HFFc6 (cell line): ENCODE measurements at places on chromosomes 2 and 18. TPM values are rescaled to one million over a fixed set of nuclear protein-coding genes. Genes with fewer than 3 reads are reported as not detected.
A peak's percentile ranks its signal among the peaks of the same experiment; 100 is the strongest.

Gene ACTG2
- total RNA-seq = 0.27 to 1.9 TPM (median 0.31 TPM) in 3 replicates

DNA sequence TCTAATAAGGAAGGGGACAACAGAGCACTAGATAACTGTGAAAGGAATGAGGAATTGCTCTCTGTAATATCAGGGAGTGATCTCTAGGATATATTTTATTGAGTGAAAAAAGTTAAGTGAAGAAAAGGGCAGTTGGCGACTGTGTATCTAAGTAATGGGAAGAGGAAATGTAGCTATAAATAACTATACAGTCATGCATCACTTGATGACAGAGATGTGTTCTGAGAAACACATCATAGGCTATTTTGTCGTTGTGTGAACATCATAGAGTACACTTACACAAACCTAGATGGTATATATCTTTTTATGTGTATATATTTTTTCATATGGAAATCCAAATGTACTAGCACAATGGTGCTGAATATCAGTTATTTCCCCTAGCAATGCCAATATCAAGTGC lies 329.3 kb downstream of the TXNL1 start:
- H3K36me3 ChIP-seq = no peaks in the 10 kb centered on the region
- H3K4me3 ChIP-seq = no peak overlapping the region
- no peak for DNase-seq
- H3K27me3 ChIP-seq = no peaks in the 10 kb centered on the region; the same call in 1 of the 2 replicates
- peaks cover 18% of the 10 kb centered on the region for H3K4me1 ChIP-seq

DNA sequence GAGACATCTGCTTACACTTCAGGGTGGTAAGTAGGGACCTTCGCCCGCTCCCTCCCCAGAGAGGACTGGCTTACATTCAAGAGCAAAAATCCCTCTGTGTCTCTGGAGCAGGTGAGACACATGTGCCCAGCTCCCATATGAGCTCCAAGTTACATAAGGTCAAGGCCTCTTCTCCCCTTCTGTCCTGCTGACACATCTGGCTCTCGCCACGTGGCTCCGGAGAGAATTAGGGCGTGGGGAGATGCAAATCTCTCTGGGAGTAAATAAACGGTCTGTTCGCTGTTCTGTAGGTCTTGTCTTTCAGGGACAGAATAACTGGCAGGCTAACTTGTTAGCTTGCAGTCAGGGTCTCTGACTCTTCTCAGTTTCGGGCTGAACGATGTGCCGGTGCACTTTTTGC lies 16.2 kb downstream of the MRO start:
- H3K27me3 ChIP-seq = peaks cover 27% of the 10 kb centered on the region
- H3K4me3 ChIP-seq = no peak overlapping the region
- H3K27ac ChIP-seq = no peak overlapping the region
- no peaks in the 10 kb centered on the region for H3K4me1 ChIP-seq
- DNase-seq = no peak

GRCh38 chr2:237128026-237128703 lies 42.5 kb downstream of the COPS8 start:
- H3K27ac ChIP-seq = no peak overlapping the region
- peak; percentile 96 for DNase-seq
- no peak overlapping the region for H3K4me3 ChIP-seq
- peaks cover 3% of the 10 kb centered on the region; the same call in 1 of the 2 replicates for H3K27me3 ChIP-seq
- H3K4me1 ChIP-seq = no peaks in the 10 kb centered on the region

DNA sequence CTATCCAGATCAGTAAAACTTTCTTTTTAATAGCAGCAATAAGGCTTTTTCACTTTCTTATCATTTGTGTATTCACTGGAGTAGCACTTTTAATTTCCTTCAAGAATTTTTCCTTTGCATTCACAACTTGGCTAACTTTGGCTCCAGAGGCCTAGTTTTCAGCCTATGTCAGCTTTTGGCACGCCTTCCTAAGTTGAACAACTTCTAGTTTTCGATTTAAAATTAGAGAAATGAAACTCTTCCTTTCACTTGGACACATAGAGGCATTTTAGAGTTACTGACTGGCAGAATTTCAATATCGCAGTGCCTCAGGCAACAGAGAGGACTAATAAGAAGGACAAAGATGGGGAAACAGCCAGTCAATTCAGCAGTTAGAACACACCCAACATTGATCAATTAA lies 577.4 kb downstream of the DSC3 start:
- H3K4me3 ChIP-seq = no peak overlapping the region
- H3K36me3 ChIP-seq = no peaks in the 10 kb centered on the region
- no peaks in the 10 kb centered on the region for H3K4me1 ChIP-seq
- no peak for DNase-seq
- no peak overlapping the region for H3K27ac ChIP-seq

DNA sequence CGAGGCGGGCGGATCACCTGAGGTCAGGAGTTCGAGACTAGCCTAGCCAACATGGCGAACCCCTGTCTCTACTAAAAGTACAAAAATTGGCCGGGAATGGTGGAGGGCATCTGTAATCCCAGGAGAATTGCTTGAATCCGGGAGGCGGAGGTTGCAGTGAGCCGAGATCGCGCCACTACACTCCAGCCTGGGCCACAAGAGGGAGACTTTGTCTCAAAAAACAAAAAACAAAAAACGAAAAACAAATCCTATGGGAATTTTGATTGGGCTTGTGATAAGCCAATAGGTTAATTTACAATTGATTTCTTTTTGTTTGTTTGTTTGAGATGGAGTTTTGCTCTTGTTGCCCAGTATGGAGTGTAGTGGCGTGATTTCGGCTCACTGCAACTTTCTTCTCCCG lies 24.2 kb upstream of the TOGARAM2 start:
- H3K27ac ChIP-seq = no peak overlapping the region
- peak; percentile 21 for DNase-seq
- H3K4me1 ChIP-seq = peaks cover 35% of the 10 kb centered on the region
- H3K4me3 ChIP-seq = no peak overlapping the region
- peaks cover 3% of the 10 kb centered on the region; the same call in 1 of the 2 replicates for H3K27me3 ChIP-seq
